ENCODE measurements at places on chromosomes 5 and 9. TPM values are rescaled to one million over a fixed set of nuclear protein-coding genes. Genes with fewer than 3 reads are reported as not detected.

GFRA3 gene
- total RNA-seq, result 1.1 TPM

GRCh38 chr9:133333011-133333410 is 3.0 kb downstream of the SURF6 start:
- DNase-seq, result no peak

GRCh38 chr5:76389513-76390154 is 13.5 kb upstream of the IQGAP2 start:
- no peak for DNase-seq

GRCh38 chr5:168712280-168712924 is 133.2 kb upstream of the PANK3 start:
- peak; percentile 31 for DNase-seq

DNA sequence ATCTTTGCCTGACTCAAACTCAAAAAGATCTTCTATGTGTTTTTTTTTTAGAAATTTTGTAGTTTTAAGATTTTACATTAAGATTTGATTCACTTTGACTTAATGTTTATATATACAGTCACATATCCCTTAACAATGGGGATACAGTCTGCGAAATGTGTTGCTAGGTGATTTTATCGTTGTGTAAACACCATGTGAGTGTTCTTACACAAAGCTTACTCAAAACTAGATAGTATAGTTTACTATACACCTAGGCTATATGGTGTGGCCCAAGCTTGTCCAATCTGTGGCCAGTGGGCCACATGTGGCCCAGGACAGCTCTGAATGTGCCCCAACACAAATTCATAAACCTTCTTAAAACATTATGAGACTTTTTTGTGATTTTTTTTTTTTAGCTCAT is 131.9 kb downstream of the CWC27 start:
- no peak for DNase-seq

GRCh38 chr9:91360551-91361290 is 997 bp downstream of the AUH start:
- DNase-seq, result peak; percentile 85

DNA sequence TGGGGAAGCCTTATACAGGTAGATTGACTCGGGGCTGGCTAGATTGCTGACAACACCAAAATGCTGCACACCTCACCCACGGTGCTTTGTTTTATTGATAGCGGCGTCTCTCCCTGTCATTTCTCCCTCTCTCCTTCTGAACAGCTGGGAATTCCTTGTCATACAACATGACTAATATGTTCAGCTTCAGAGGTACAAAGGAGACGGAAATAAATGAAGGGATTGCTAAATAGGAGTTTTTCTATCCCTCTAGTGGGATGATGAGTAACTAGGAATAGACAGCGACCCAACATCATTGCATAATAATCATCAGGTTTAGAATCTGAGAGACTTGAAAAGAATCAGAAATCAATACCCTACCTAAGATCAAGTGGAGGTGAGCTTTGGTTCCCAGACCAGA is 337.7 kb upstream of the PANK3 start:
- DNase-seq, result no peak

Data from GM23338 (cell line).